Umbilical cord (tissue), 2 donors: ENCODE measurements at places on chromosomes 2 and 18. TPM values are rescaled to one million over a fixed set of nuclear protein-coding genes. Genes with fewer than 3 reads are reported as not detected.

GRCh38 chr18:51442012-51442411 lies 244.5 kb upstream of the MEX3C start:
- no peak for DNase-seq

DNA sequence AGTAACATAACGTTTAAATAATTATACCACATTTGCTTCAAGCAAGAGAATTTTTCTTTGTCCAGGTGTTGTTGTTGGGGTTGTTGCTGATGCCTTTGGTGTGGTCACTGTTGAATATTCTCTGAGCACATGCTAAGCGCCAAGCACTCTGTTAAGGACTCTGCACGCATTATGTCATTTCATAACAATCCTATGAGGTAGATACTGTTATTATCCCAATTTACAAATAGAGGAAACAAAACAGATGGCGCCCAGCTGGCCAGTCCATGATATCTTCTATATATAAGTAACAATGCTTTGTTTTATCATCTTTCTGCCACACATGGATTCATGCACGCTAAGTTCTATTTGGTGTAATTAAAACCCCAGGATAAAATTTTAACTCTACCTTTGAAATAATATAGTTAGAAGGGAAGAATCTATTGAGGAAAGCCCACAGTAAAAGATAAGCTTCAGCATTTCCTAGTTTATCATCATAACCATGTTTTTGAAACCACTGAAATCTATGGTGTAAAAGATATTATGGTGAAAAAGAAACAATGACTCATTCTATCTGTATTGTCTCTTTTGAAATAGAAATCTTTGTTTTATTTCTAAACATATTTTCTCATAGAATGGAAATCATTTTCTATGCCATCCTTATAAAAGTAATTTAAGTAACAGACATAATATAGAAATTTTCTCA lies 199.7 kb downstream of the PID1 start:
- DNase-seq = no peak

Gene SPC25
- total RNA-seq = not detected

Gene DSG3
- total RNA-seq = 34.7 TPM

Gene CDC42EP3
- total RNA-seq = 44.1 TPM
